ENCODE measurements at places on chromosomes 3 and 15.
A peak's percentile ranks its signal among the peaks of the same experiment; 100 is the strongest.

DNA sequence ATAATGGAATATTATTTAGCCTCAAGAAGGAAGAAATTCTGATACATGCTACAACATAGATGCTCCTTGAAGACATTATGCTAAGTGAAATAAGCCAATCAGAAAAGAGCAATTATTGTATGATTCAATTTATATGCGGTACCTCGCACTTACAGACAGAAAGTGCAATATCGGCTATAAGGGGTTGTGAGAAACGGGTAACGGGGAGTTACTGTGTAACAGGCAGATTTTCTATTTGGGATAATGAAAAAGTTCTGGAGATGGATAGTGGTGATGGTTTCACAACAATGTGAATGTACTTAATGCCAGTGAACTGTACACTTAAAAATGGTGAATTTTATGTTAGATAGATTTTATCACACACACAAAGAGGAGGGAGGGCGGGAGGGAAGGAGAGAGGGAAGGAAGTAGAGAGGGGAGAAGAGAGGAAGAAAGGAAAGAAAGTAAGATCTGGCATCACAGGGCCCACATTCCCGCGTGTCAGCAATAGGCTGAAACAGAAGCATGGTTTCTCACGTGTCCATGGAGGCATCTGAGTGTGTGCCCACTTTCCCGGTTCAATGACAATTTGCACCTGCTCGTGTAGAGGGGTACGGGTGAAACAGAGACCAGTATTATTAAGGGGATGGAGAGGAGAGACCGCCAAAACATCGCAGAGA lies 700 bp upstream of the BLM start:
- no peak for DNase-seq

DNA sequence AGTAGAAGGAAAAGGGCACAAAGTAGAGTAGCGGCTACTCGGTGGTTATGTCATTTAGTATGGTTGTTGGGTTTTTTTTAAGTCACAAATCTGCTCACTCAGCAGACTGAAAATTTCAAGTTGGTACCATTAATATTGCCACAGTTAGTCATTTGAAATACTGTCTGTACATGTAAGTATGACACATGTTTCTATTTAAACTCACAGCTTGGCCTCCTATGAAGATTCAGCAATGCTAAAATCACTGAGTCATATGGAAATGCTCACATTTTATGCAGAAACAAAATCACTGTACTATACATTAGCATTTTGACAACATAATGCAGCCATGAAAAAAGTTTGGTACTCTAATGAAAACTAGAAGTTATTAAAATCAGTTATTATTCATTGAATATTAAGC lies 571.9 kb downstream of the TAFA4 start:
- no peak for DNase-seq

DNA sequence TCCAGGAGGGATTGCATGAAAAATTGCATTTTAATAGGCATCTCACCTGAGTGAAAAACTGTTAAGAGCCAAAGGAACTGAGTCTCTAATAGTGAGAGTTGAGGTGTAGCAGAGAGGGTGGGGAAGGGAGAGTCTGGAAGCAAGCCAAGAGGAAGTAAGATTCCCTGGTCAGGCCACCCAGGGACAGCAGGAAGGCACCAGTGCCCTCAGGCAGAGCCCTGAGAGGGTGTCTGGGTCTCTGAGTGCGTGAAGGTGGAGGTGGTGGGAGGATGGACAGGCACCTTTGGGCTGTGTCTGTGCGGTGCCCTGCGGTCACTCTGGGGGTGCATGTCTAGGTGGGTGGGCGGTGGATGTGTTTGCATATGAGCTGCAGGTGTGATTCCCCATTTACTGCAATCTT lies 300.4 kb upstream of the ROPN1 start:
- no peak for DNase-seq

DNA sequence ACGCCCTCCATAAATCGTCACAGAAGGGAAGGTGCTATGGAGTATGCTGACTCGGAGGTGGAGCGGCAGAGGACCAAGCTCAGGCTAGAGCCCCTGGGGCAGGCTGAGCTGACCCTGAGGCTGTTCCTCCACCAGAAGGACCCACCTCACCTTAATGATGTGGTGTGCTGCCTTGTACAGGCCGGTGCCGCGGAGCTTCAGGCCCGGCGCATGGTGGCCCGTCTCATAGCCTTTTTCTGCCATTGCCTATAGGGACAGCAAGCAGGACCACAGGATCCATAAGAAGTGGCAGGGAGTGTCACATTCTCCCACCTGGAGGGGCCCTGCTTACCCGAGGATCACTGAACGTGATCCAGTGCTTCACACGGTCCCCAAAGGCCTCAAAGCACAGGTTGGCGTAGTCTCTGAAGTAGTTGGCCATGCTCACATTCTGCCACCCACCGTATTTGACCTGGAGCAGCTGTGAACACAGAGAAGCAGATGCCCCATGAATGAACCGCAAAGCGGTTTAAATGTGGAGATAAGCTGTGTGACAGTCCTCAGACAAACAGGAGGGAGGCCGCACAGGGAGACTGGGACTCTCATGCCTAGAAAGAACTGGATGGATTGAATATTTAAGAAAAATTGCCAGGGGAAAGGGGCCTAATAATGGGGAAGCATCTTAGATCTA lies 4.8 kb downstream of the LCTL start:
- DNase-seq = no peak

GRCh38 chr3:115644391-115644790 lies 21.1 kb downstream of the GAP43 start:
- DNase-seq = no peak

- no peak for DNase-seq
Measured at GRCh38 chr3:177211503-177212277, 14.4 kb upstream of the TBL1XR1 start.

DNA sequence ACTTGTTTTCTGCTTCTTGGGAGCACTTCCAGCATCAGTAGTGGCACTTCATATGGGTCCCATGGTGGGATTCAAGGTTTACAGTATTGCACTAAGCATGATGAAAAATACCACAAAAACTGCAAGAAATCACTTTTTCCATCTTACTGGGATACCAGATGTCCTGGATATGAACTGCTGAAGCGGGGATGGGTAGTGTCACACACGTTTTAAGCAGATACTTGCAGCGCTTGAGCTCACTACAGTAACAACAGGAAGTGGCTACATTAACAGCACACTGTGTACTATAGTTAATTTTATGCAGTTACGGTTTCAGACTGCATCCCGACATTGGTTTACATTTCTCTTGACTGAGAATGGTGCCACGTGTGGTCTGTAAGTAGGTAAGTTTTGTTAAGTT lies 3.5 kb upstream of the ISG20 start:
- no peak for DNase-seq

DNA sequence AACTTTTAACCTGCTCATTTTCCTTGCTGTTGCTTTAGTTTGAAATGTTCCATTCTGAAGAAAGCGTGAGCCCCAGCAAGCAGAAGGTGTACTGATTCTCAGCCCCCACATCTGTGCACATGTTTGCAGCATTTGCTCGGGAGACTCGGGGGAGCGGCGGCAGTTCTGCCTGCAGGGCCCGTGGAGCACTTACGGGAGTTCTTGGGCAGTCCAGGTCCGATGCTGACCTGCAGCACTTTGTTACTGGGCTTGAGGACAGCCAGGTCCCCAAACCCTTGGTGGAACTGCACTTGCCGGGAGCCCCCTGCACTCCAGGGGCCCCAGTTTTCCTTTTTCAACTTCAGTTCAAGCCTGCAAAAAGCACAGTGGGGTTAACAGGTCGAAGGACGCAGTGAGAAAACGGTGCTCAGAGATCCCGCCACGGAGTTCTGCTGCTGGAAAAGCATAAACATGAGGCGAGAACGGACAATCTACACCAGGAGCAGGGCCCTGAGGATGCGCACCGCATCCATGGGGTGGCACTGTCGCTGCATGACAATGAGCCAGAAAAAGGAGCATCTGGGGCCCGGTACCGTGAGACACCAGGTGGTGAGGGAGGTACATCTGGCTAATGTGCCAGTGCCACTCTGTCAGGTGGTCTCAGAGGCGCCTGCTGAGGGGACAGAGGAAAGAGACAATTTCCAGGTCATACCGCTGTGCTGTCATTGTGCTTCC lies 45.6 kb upstream of the LDHAL6B start:
- no peak for DNase-seq

GRCh38 chr15:92097474-92098178 lies 244.1 kb downstream of the SLCO3A1 start:
- no peak for DNase-seq

- peak; percentile 57 for DNase-seq
Measured at GRCh38 chr3:56800130-56800831, 1.5 kb downstream of the ARHGEF3 start.

DNA sequence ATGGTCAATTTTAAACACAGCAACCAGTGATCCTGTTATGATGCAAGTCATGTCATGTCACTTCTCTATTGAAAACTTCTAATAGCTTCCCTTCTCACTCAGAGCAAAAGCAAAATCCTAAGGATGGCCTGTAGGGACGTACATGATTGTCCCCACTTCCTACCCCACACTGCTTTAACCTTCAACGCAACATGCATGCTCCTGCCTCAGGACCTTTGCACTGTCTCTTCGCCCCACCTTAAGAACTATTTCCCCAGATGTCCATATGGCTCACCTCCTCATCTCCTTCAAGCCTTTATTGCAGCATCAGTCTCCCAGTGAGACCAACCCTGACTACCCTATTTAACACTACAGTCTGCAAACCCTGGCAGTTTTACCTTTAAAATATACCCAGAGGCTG lies 214.1 kb upstream of the CHRM5 start:
- no peak for DNase-seq

DNA sequence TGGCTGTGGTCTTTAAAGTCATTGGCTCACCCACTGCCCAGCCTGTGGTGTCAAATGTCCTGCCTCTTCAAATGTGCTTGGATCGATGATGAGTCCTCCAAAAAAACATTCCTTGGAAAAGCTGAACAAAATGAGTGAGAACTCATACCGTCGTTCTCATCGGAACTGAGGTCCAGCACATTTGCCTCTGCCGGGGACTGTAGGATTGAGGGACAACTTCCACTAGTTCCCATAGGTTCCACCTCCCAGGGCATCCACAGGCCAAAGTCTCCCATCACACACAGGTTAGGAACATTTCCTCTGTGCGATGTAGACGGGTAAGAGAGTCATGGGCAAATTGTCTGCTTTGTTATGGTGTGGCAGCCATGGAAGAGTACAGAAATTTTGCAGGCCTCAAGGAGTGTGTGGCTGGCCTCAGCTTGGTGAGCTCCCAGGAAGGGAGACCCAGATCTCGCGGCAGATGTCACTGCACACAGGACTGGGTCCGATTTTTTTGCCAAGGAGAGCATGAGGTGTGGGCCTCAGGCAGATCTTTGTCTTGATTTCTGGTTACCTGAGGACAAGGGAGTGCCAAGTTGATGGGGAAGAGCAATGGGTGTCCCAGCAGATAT lies 115.7 kb downstream of the SNRPN start:
- no peak for DNase-seq

DNA sequence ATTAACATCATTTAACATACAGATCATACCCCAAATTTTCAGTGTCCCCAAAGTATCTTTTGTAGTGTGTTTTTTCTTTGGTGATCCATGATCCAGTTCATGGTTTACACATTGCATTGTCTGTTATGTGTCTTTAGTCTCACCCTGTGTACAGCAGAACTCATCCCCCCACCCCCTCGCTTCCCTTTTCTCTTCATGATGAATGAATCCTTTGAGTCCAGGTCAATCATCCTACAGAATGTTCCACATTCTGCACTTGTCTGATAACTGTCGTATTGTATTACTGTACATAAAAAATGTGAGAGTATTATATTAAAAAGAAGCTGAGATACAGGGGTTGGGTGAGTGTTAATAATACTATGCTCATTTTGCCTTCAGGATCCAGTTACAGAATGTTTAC lies 14.6 kb upstream of the NIT2 start:
- DNase-seq = no peak

DNA sequence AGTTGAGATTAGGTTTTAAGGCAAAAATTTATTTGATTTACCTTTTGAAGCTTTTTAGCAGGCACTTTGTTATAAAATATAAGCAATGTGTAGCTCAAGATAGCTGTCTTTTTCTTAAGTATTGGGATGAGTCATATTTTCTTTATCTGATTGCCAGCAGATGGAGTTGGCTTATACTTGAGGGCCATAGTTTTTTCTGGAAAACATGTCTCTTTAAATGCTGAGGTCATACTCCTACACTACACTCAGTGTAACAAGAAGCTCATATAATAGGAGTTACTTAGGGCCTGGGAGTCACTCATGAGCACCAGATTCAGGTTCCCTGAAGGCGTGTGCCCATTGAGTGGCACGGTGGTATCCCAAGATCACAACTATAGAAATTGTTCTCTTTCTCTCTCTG lies 579.8 kb downstream of the EDEM1 start:
- no peak for DNase-seq

- no peak for DNase-seq
Measured at GRCh38 chr3:194806991-194807630, 121.4 kb downstream of the FAM43A start.

GRCh38 chr15:39195961-39196486 lies 384.9 kb upstream of the THBS1 start:
- DNase-seq = no peak

DNA sequence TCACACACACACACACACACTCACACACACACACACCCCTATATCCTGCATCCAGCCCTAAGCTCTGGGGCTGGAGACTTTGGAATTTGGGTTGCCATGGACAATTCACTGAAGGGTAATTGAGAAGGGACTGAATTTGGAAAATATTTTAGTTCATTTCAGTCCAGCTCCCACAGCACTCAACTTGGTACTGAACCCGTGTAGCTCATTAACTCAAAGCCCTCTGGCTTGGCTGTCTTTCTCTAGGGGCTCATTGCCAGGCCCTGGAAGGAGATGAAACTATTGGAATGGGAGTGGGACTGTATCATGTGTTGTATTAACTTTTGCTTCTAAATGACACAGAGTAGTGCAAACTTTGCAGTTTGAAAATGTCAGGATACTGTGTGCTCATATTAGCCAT lies 157.3 kb downstream of the EPHB1 start:
- DNase-seq = no peak

GRCh38 chr15:39056357-39056756 lies 491.7 kb upstream of the RASGRP1 start:
- no peak for DNase-seq

GRCh38 chr3:168197162-168197561 lies 101.4 kb upstream of the GOLIM4 start:
- DNase-seq = no peak

- DNase-seq = no peak
Measured at GRCh38 chr3:144369129-144369879, 397.7 kb downstream of the DIPK2A start.

GRCh38 chr3:55842204-55842603 lies 355.1 kb upstream of the WNT5A start:
- no peak for DNase-seq

DNA sequence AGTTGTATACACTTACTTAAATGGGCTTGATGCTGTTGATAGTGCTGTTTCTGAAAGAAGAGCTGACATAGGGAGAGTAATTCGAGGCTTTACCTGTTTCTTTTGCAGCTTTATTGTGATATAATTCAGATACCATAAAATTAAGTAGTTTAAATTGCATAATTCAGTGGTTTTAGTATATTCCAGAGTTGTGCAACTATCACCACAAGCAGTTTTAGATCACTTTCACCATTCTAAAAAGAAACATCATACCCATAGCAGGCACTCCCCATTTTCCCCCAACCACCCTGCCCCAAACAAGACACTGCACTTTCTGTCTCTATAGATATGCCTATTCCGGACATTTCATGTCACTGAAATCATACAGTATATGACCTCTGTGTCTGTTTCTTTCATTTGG lies 98.5 kb downstream of the MTHFS start:
- no peak for DNase-seq

GRCh38 chr15:25687689-25688088 lies 175.4 kb downstream of the ATP10A start:
- DNase-seq = no peak

GRCh38 chr3:178131801-178132200 lies 404.4 kb upstream of the KCNMB2 start:
- DNase-seq = no peak

- DNase-seq = no peak
Measured at GRCh38 chr15:75129788-75130187, 71.9 kb upstream of the C15orf39 start.

All from activated naive CD8-positive, alpha-beta T cell treated with anti-CD3 and anti-CD28 coated beads, Interleukin-2, amount 50 U/mL, for 16 hours (primary cell).